ENCODE measurements at places on chromosomes 6 and 20. TPM values are rescaled to one million over a fixed set of nuclear protein-coding genes. Genes with fewer than 3 reads are reported as not detected.

The POM121L2 gene
- not detected for total RNA-seq

GRCh38 chr20:4912380-4913142 is 88.7 kb downstream of the SLC23A2 start:
- DNase-seq, result no peak

DNA sequence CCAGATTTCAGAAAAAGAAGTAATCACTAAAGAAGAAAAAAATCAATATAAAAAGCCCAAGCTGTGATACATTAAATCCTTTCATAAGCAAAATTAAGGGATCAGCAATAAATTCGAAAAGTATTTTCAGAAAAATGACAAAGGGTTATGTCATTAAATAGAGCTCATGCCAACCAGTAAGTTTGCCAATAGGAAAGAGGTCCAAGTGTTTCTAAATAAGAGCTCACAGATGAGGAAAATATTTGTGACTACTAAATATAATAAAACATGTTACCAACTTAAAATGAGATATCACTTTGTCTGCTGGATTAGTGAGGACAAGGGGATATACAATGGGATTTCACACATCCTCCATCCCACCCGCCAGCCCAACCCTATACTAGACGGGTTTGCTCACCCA is 140.3 kb upstream of the EYA4 start:
- DNase-seq, result no peak

GRCh38 chr20:6582449-6582848 is 185.0 kb upstream of the BMP2 start:
- DNase-seq, result no peak

DNA sequence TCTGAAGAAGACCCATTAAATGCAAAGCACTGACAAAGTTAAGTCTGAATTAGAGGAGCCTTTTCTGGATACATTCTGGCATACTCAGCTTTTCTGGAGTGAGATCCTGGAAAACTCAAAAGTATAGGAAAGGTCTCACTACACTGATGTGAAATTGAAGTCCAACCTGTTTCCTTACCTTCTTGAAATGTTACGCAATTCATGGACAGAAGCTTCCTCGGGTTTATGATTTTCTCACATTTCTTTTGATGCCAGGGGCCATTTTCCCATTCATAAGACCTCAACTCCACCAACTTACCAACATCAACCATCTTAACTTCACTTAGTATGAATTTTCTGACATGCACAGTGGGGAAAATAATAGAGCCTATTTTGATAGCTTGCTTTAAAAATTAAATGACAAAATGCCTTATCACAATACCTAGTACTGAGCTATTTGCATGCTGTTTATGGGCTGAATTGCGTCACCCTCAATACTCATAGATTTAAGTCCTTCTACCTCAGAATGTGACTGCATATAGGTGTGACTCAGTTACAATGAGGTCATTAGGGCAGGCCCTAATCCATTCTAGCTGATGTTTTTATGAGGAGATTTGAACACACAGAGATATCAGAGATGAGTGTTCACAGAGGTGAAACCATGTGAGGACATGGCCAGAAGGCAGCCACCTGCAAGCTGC is 73.4 kb upstream of the RAB32 start:
- no peak for DNase-seq

- DNase-seq, result no peak
These were observed 110.3 kb upstream of the GGTLC1 start for GRCh38 chr20:24098886-24099285.

The HRH3 gene
- total RNA-seq, result not detected
